ENCODE measurements at places on chromosomes 1 and 21. TPM values are rescaled to one million over a fixed set of nuclear protein-coding genes. Genes with fewer than 3 reads are reported as not detected.

IGSF9 gene
- total RNA-seq = not detected

SPRR2F gene
- total RNA-seq = not detected

JAM2 gene
- 0.05 TPM for total RNA-seq

TIE1 gene
- total RNA-seq = 0.53 TPM

C8A gene
- total RNA-seq = not detected

RHOU gene
- 9.7 TPM for total RNA-seq

SMG7 gene
- 88.6 TPM for total RNA-seq
